ENCODE measurements at places on chromosomes 2 and 18.

DNA sequence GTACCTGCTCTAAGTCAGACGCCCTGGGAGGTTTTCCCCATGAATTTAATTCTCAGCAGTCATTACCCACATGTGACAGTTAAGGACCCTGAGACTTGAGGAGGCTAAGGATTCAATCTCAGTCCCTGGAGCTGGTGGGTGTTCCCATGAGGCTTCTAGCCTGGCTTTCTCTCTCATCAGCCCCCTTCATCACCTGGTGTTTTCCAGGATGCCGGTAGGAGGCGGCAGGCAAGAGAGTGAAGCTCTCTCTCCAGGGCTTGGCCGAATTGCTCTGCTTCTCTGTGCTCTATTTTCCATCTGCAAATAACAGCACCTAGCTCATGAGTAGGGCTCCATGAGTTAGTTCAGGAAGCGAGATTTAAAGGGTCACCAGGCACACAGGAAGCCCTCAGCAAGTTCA, 241.9 kb downstream of the PTPRM start:
- DNase-seq, result no peak

DNA sequence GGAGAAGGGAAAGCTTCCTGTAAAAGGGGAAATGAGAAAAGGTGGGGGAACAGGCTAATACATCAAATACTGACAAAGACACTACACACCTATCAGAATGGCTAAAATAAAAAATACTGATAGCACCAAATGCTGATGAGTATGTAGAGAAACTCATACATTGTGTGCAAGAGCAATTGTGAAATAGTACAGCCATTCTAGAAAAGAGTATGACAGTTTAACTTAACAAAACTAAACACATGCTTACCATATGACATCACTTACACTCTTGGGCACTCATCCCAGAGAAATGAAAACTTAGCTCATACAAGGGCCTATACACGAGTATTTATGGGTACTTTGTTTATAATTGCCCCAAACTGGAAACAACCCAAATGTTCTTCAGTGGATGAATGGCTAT, 53.4 kb downstream of the ZNF638 start:
- no peak for DNase-seq

DNA sequence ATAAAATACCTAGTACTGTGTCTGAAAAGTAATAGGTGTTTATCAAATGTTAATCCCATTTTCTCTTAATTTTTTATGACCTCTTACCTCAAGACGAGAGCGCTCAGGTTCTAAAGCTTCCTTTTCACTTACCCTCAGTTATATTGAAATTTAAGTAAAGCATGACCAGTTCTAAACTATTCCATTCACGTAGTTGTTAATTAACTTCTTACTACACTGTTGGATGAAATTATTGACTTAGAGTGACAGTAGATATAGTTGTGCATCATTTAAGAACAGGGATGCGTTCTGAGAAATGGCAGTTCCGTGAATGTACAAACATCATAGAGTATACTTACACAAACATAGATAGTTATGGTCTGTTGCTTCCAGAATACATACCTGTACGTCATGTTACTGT, 20.1 kb upstream of the HTR2B start:
- DNase-seq, result no peak

- DNase-seq, result no peak
These were observed 921.0 kb upstream of the SLC39A10 start for GRCh38 chr2:194735837-194736542.

GRCh38 chr2:12152888-12153287, 406.5 kb downstream of the LPIN1 start:
- DNase-seq, result no peak

DNA sequence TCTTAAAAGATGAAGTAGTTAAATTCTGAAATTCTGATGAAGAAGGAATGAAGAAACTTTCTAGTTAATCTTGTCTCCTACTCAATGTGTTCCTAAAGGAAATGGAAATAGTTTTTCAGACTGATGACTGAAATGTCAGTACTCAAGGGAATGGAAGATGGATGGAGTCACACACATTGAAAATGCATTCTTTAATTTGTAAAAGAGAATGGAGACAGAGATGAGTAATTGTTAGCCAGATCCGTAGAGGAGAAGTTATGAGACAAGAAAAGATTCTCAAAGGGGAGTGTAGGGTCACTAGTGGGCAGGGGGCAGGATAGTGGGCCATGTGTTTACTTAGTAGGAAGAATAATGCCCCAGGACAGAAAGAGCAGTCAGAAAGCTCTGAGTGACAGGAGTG, 13.3 kb downstream of the ZSWIM2 start:
- no peak for DNase-seq

DNA sequence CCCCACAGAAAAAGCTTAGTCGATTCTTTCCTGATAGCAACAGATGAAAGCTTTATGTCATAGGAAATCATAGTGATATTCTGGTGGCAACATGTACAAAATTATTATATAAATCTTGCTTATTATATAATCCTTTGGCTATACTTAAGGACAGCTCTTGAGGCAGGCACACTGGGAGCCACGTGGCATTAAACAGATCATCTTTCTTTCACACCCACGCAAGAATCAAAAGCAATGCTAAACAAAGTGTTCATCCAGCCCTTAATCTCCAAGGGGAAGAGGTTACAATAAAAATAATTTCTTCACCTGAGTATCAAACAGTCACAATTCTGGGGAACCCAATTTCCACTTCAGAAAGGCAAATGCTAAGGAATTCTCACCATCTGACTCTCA, 57.8 kb downstream of the CYB5A start:
- no peak for DNase-seq

GRCh38 chr2:119352357-119352756, 14.3 kb downstream of the C2orf76 start:
- DNase-seq, result no peak

GRCh38 chr2:8634466-8635172, 47.2 kb upstream of the ID2 start:
- no peak for DNase-seq

DNA sequence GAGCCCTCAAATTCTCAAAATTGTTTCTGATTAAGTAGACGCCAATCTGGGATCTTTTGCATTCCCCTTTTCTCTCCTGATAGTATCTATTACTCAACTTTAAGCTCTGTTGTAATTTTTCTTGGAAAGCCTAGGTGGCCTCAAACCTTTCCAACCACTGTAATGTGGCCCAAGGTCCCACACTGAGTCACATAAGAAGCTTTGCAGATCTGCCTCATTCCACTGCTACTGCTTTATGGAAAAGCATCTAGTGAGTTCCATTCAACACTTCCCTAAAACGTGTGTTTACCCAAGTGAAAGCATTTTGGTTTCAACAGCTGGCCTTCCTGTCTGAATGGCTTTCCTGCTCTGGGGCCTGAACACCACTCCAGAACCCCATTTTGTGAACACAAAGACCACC, 493.6 kb upstream of the SPHKAP start:
- no peak for DNase-seq

- DNase-seq, result peak; percentile 35
These were observed 883.0 kb downstream of the LRRTM4 start for GRCh38 chr2:76639171-76639680.

DNA sequence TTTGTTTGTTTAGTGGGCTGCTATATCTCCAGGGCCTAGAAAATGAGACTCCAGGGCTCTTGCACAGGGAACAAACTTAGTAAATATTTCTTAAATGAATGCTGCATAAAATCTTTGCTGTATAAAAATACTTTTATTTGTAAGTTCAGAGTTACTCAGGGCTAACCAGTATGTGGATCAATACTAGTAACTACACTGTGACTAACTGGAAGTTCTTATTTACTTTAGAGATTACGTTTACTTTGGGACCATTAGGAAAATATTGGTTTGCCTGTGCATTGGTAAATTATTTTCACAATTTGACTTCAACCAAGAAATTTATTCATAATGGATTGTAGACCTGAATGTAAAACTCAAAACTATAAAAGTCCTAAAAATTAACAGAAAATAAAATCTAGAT, 575.5 kb downstream of the RNF144A start:
- no peak for DNase-seq

GRCh38 chr18:59024829-59025228, 114.9 kb upstream of the SEC11C start:
- no peak for DNase-seq

DNA sequence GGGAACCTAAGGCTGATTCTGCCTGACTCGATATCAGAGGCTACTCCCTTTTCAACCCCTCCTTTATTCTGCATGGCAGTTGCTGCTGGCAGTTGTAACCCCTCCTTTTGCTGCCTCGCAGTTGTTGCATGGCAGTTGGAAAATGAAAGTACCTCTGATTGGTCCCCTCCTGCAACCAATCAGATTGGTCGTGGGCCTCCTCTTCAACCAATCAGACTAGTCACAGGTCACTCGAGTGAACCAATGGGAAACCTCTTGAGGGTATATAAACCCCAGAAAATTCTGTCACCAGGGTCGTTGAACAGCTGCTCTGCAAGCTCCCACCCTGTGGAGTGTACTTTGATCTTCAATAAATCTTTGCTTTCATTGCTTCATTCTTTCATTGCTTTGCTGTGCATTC, 294.3 kb upstream of the SLC8A1 start:
- no peak for DNase-seq

DNA sequence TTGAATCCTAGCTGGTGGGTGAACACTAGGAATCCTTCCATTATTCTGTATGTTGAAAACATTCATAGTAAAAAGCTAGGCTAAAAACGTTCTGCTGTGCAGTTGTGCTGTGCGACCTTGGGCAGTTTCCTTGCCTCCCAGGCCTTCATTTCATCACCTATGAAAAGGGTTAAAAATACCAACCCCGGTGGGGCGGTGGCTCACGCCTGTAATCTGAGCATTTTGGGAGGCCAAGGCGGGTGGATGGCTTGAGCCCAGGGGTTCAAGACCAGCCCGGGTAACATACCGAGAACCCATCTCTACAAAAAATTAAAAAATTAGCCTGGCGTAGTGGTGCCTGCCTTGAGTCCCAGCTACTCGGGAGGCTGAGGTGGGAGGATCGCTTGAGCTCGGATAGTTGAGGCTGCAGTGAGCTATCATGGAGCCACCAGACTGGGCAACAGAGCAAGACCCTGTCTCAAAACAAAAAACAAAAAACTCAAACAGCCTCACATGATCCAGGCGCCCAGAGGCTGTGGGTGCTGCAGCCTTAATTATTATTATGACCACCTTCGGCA, 2.9 kb upstream of the RRM2 start:
- DNase-seq, result no peak

GRCh38 chr2:33335516-33335915, 140.9 kb upstream of the RASGRP3 start:
- no peak for DNase-seq

GRCh38 chr2:206974551-206974950, 35.2 kb downstream of the CPO start:
- DNase-seq, result no peak

- no peak for DNase-seq
These were observed 124.0 kb downstream of the PKP4 start for GRCh38 chr2:158580760-158581159.

DNA sequence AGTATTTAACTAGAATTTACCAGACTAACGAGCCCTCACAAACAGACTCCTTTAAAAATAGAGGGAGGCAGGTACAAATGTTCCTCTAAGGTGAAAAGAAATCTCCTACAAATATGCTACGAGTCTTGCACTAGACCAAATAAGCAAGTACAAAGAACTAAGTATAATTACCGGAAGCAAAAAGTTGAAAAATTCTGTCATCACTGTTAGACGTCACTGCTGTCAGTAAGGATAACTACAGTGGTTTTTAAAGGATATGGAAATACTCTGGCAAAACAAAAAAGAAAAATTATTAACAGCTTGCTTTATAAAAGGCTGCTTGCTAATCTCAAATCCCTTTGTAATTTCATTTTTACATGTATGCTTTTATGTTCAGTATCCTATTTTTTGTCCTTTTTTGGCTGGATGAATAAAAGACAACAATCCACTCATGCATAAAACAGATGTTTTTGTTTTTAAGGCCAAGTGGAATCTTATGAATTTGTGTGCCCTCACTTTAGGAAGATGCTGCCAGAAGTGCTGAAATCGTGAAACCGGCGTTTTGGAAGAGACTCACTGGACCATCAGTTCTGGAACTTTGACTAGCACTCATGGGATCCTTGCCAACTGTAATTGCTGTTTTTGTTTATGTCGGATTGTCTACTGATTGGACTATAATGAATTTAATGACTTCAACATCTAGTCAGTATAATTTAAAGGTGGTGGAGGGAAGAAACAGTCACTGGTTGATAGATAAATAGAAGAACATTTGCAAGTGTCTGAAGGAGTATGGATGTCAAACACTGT, 6.7 kb downstream of the ZNF521 start:
- DNase-seq, result no peak

DNA sequence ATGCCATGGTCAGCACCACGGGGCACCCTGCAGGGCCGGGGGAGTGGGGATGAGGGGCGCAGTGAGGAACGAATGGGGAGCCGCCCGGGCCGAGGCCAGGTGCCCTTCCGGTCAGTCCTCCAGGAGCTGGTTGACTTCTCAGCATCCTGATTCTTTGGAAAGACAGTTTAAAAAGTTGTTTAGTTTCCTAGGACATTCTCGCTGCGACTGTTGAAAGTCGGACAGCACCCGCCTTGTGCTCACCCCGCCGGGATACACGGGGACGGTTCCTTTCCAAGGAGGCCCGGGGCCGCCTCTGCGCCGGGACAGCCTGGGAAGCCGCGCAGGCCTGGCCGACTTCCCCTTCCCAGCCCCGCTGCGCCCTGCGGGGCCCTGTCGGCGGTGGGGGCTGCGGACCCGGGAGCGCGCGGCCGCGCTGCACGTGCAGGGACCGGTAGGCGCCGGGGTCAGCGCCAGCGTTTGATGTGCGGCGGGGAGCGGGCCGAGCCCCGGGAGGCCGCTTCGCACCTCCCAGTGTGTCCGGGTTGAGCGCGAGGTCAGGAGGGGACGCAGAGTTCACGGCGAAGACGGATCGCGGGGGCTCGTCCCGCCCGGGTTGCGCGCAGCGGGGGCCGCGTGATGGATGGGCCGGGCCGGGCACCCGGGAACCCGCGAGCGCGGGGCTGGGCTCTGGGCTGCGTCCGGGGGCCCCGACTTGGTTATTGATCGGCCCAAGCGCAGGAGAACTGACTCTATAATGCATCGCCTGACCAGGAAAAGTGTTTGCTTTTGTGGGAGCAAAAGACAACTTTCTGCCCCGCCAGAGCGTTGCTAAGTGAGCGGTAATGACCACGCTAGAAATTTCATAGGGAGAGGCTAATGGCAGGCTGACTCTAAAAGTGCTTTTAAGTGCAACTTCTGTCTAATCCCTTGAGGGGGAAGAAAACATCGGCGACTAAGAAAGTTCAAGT, 28.0 kb upstream of the SMIM21 start:
- DNase-seq, result no peak

GRCh38 chr2:53877556-53877955, 17.8 kb upstream of the GPR75 start:
- no peak for DNase-seq

- DNase-seq, result no peak
These were observed 25.7 kb downstream of the RAB10 start for GRCh38 chr2:26059542-26059941.

DNA sequence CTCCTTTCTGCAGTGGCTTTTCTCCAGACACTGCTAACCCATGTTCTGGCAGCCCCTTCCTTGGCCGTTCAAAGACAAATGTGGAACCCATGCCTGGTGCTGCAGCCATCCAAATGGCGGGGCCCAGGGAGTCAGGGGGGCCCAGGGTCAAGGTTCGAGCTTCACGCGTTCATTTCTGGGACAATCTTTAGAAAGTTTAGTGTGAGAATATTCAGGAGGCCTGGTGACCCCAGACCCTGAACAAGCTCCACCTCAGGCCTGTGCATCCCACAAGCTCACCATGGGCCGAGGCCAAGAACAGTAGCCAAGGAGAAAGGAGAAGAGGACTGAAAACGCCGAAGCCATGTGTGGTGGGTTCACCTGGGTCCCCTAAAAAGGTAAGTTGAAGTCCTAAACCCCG, 54.4 kb downstream of the ANKMY1 start:
- DNase-seq, result no peak
